ENCODE measurements at places on chromosomes 3 and 15.
A peak's percentile ranks its signal among the peaks of the same experiment; 100 is the strongest.

DNA sequence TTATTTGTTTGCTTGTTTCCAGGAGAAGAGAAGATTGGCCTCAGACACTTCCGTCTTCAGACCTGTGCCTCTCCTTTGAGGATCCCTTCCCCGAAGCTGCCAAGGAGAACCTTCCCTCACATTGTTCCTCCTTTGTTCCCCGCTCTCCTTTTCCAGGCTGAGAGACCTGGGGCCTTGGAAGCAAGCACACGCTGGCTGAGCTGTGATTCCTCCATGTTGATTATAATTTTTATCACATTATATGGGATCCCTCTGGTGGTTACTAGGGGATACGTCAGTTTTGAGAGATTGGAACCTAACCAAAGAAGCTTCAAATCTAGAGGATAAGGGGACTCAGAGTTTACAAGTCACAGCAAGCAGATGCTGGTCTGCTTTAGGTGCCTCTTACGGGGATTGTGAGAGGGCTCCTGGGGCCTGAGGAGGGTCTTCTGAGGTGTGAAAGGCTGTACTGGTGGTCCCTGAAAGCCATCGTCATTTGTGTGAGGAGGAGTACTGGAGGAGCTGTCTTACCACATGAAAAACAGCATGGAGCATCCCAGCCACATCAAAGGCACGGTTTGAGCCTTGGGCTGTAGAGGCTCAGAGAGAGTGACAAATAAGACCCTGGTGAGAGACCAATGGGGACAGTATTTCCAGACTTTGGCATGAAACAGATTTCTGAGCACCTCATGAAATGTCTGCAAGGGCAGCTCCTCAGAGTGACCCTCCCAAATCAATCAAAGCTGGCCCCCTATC, 760.1 kb upstream of the CFAP20DC start:
- H3K4me1 ChIP-seq = peaks cover 30% of the 10 kb centered on the region
- no peak overlapping the region for H3K4me3 ChIP-seq
- H3K36me3 ChIP-seq = no peaks in the 10 kb centered on the region
- H3K27me3 ChIP-seq = no peaks in the 10 kb centered on the region

DNA sequence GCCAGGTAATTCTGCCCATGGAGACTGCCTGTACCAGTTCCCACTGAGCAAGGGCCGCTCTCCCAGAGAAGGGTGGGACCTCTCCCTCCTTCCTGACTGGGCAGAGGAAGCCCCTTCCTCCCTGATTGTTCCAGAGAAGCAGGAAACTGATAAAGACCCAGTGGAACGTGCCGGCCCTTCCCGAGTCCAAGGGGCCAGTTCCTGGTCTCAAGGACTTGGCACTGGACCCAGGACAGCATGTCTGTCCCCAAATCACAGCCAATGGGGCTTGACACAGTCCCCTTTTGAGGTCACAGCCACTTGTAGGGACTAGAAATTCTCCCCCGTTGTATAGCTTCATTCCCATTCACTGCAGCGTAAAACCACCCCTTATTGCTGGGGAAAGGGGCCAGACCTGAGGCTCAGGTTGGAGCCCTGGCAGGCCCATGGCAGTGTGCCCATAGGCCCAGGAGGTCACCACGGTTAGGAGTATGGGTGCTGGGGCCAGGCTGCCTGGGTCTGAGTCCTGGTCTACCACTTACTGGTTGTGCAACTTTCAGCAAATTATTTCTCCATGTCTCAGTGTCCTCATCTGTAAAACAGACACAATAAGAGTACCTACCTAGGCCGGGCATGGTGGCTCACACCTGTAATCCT, 18.1 kb downstream of the CSRNP1 start:
- no peak overlapping the region for H3K27ac ChIP-seq
- DNase-seq = no peak

DNA sequence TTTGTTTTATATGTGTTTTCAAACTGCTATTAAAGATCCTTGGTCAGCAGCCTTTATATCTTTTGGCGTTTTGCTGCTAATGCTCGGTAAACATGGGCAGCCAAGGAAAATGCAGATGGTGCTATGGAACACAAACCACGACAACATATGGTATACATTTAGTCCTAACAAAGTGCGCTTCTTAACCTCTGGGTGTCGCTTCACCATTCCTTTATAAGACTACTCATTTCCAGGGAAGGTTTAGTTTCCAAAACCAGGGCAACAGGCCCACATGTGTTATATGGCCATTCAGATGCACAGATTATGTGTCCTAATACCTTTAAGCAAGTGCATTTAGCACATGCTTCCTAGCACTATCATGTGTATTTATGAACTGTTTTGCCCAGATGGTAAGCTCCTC, 14.7 kb downstream of the SHOX2 start:
- no peaks in the 10 kb centered on the region for H3K36me3 ChIP-seq
- no peaks in the 10 kb centered on the region for H3K4me1 ChIP-seq
- peaks cover 66% of the 10 kb centered on the region for H3K27me3 ChIP-seq
- no peak overlapping the region for H3K27ac ChIP-seq
- no peak overlapping the region for H3K4me3 ChIP-seq

DNA sequence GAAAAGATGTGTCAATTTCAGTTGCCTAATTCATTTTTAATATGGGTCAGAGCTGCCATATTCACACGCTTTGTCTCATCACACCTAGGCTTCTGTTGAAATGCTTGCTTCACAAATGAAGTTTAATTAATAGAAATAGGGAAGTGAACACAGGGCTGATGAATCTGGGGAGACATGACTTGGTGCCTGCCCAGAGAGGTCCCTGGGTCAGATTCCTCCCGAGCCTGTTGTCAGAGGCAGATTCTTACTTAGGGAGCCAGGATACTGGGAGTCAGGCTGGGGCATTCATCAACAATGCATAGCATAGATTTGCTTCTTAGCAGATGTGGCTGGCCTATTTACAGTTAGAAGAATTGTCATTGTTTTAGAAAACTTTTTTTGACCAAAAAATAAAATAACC, 90.6 kb downstream of the CACNA1D start:
- no peak overlapping the region for H3K27ac ChIP-seq
- H3K27me3 ChIP-seq = peaks cover 7% of the 10 kb centered on the region
- H3K36me3 ChIP-seq = no peaks in the 10 kb centered on the region
- DNase-seq = no peak
- no peak overlapping the region for H3K4me3 ChIP-seq
- no peaks in the 10 kb centered on the region for H3K4me1 ChIP-seq

- H3K4me3 ChIP-seq = no peak overlapping the region
- H3K27ac ChIP-seq = peak overlapping the region; percentile 94
- no peaks in the 10 kb centered on the region for H3K36me3 ChIP-seq
- H3K4me1 ChIP-seq = peaks cover 33% of the 10 kb centered on the region
Observed at GRCh38 chr3:99128725-99129505, 227.4 kb upstream of the DCBLD2 start.

DNA sequence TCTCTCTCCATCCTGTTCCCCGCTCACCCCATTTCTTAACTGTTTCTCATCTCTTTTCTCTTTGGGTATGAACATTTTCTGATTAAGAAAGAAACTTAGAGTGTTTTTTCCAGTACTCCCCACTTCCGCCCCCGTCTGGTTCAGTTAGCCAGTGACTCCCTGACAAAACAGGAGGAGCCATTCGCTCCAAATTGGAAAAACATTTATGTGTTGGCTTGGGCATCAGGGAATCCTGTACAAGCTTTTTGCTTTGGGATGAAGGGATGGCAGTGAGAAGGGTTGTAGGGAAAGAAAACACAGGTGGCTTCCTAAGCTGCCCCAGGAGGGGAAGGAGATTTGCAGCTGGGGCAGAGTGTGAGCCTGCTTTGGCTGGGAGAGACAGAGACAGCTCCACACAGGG, 47.0 kb downstream of the BOC start:
- no peak overlapping the region for H3K27ac ChIP-seq
- H3K4me1 ChIP-seq = no peaks in the 10 kb centered on the region
- H3K4me3 ChIP-seq = no peak overlapping the region
- DNase-seq = no peak
- no peaks in the 10 kb centered on the region for H3K36me3 ChIP-seq

DNA sequence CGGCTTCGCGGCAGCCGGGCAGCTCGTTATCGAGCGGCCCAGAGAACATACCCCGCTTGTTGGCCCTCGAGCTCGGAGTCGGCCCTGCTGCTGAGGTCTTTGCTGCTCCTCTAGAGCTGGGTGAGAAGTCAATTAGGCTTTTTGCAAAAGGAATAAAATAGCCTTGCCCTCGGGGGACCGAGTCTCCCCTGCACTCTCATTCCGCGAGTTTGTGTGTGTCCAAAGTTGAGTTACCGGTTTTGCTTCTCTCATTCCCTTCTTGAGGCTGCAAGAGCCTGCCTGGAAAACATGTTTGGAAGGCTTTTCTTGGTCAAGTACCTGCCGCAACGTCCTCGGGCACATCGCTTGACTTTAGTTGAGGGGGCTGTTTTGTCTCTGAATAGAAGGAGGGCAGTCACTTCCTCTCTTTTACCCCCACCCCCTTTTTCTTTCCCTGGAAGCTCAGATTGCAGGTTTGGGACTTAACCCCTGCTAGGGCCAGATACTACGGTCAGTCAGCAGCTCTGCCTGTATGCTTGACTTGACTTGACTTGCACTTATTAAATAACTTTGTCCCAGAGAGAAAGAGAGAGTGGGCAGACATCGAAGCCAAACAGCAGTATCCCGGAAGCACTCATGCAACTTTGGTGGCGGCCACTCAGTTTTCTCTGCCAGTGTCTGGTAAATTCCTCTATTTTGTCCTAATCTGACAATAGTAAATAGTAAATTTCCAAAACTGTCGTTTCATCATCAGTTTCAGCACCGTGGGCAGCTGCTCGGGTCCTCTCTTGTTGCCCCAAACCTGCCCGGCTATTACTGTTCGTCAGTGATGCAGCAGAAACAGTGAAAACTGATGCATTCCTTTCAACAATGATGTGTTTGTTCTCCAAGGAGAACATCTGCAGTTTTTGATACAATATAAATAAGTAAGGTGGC, 609 bp downstream of the RNF13 start:
- no peaks in the 10 kb centered on the region for H3K36me3 ChIP-seq
- peak overlapping the region; percentile 89 for H3K4me3 ChIP-seq
- H3K4me1 ChIP-seq = peaks cover 15% of the 10 kb centered on the region
- peak overlapping the region; percentile 94 for H3K27ac ChIP-seq
- peak; percentile 39 for DNase-seq

- H3K4me1 ChIP-seq = no peaks in the 10 kb centered on the region
- DNase-seq = peak; percentile 15
- peaks cover 2% of the 10 kb centered on the region for H3K27me3 ChIP-seq
- H3K4me3 ChIP-seq = no peak overlapping the region
- H3K27ac ChIP-seq = no peak overlapping the region
- no peaks in the 10 kb centered on the region for H3K36me3 ChIP-seq
Observed at GRCh38 chr15:52288051-52288942, 7.3 kb downstream of the MYO5C start.

GRCh38 chr3:163490119-163490518, 1588.2 kb downstream of the SI start:
- H3K4me1 ChIP-seq = no peaks in the 10 kb centered on the region
- no peak for DNase-seq
- no peak overlapping the region for H3K4me3 ChIP-seq
- H3K36me3 ChIP-seq = no peaks in the 10 kb centered on the region

- no peak overlapping the region for H3K4me3 ChIP-seq
- H3K36me3 ChIP-seq = no peaks in the 10 kb centered on the region
- DNase-seq = no peak
- peaks cover 19% of the 10 kb centered on the region for H3K27me3 ChIP-seq
- no peaks in the 10 kb centered on the region for H3K4me1 ChIP-seq
- no peak overlapping the region for H3K27ac ChIP-seq
Observed at GRCh38 chr3:42441791-42442190, 31.4 kb upstream of the LYZL4 start.

DNA sequence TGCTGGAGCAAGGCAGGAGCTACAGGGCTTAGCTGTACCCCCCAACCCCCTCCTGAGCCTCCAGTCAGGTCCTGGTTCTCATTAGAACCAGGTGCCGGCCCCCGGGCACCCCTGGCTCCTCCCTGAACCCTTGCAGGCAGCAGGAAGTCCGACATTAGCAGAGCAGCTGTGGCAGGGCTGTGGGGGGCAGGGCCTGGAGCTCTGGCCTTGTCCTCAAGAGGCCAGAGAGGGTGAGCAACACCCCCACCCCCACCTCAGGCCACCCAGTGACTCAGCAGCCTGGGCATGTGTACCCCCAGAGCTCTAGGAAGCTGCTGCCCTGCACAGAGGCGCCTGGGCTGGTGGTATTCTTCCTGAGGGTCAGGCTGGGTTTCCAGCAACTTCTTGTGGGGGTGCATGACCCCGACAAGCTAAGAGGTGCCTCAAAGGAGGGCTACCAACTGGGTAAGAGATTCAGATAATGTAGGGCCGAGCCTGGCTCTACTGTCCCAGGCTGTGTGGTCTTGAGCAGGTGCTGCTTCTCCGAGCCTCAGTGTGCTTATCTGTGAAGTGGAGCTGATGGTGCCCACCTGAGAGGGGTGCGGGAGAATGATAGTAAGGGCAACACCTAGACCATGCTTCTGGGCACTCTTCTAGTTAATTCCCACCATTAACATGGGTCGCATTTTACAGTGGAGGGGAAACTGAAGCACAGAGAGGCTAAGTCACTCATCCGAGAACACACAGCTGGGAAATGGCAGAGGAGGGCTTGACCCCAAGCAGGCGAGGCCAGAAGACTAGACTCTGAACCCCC, 16.0 kb downstream of the H1-8 start:
- DNase-seq = peak; percentile 59
- H3K27ac ChIP-seq = peak overlapping the region; percentile 6
- H3K4me1 ChIP-seq = peaks cover 40% of the 10 kb centered on the region

DNA sequence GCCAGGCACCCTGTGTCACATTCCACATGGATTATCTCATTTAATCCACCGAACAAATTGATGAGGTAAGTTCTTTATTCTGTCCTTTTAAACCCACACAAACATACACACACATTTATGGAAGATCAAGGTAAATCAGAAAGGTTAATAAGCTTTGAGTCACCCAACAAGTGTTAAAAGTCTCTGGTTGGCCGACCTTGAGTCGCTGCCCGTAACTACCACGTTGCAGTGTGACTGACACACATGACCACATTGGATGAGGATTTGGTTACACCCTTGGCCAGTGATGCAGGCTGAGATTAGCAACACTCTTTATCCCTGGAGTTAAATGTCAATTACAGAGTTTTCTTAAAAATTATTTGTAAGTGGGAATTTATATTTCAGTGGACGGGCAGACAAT, 19.2 kb downstream of the FOXP1 start:
- no peak overlapping the region for H3K27ac ChIP-seq
- no peaks in the 10 kb centered on the region for H3K27me3 ChIP-seq
- peak; percentile 30 for DNase-seq

GRCh38 chr3:7999384-7999783, 502.2 kb upstream of the LMCD1 start:
- H3K36me3 ChIP-seq = no peaks in the 10 kb centered on the region
- H3K27ac ChIP-seq = no peak overlapping the region
- DNase-seq = no peak
- no peaks in the 10 kb centered on the region for H3K27me3 ChIP-seq
- no peak overlapping the region for H3K4me3 ChIP-seq

- DNase-seq = no peak
- H3K4me1 ChIP-seq = peaks cover 41% of the 10 kb centered on the region
- H3K36me3 ChIP-seq = no peaks in the 10 kb centered on the region
- H3K27me3 ChIP-seq = no peaks in the 10 kb centered on the region
- no peak overlapping the region for H3K4me3 ChIP-seq
Observed at GRCh38 chr3:195183071-195183776, 87.7 kb downstream of the XXYLT1 start.

Measured in astrocyte (in vitro differentiated cells and primary cell).